ENCODE measurements at places on chromosomes 11 and 22.

DNA sequence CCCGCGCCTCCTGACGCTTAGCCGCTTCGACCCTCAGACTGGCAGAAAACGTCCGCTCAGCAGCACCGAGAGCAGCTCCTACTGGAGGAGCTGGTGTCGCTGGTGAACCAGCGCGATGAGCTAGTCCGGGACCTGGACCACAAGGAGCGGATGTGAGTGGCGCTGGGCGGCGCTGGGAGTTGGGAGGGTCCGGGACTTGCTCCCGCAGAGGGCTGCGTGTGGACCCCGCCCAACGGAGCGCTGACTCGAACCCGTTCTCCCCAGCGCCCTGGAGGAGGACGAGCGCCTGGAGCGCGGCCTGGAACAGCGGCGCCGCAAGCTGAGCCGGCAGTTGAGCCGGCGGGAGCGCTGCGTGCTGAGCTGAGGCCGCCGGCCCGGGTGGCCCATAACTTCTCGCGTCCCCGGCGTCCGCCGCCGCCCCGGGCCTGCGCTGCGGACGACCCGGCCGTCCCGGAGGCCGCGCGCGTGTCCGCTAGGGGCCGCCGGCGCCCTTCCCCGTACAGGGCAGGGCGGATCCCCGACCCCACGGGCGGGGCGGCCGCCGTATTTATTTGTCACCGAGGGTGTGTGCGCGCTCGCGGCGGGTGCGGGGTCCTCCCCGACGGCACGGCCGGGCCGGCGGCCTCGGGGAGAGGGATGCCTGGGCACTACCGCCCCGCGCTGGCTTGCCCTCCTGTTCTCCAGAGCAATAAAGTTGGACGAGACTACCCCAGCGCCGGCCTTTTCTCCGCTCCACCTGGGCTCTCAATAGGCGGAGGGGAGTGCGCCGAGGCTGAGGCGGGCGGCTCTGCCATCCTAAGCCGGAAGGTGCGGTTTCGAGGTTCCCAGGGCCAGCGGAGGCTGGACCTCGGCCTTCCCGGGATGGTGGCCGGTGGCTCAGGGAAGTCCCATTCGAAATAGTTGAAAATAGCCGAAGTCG is 3.4 kb downstream of the KCNK7 start:
- no peak for DNase-seq

- DNase-seq = no peak
These were observed 36.6 kb downstream of the TMEM45B start for GRCh38 chr11:129852125-129852740.

DNA sequence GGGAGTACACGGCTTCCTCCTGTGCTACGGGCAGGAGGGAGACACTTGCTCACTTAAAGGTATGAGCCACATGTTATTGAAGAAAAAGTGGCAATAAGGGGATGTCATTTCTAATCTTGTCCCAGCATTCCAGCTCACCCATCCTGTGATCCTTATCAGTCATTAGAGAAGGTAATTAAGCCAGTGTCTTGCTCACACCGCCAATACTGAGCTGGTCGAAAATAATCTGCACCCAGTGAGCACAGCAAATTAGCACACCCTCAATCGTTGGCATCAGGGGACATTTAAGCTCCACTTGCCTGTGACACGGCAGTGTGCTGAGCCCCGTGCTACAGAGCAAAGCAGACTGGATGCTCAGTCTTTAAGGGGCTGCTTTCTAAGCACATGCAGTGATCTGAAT is 510.7 kb downstream of the OPCML start:
- no peak for DNase-seq

- no peak for DNase-seq
These were observed 22.5 kb upstream of the ELF5 start for GRCh38 chr11:34536056-34536455.

DNA sequence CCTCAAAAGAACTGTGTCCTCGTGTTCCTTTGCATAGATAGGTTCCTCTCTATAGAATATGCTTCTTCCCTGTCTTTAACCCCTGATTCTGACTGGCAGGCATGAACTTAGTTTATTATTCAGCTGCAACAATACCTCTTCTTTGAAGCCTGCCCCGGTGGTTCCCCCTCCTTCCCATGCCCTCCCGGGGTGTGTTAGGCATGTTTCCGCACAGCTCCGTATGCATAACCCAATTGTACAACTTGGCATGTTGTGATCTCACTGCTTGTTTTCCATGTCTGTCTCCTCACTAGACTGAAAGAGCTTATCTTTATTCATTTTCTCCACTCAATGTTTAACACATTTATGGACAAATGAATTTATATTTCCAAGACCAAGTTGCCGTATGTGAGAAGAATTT is 72.6 kb downstream of the DEPDC5 start:
- no peak for DNase-seq

GRCh38 chr11:114845766-114846415 is 167.6 kb downstream of the NXPE2 start:
- DNase-seq = no peak
